ENCODE measurements at places on chromosomes 6 and 20.
A peak's percentile ranks its signal among the peaks of the same experiment; 100 is the strongest.

- peak; percentile 85 for DNase-seq
Observed at GRCh38 chr6:27495386-27496135, 22.7 kb upstream of the ZNF184 start.

- no peak for DNase-seq
Observed at GRCh38 chr6:138988469-138988834, 399 bp upstream of the REPS1 start.

DNA sequence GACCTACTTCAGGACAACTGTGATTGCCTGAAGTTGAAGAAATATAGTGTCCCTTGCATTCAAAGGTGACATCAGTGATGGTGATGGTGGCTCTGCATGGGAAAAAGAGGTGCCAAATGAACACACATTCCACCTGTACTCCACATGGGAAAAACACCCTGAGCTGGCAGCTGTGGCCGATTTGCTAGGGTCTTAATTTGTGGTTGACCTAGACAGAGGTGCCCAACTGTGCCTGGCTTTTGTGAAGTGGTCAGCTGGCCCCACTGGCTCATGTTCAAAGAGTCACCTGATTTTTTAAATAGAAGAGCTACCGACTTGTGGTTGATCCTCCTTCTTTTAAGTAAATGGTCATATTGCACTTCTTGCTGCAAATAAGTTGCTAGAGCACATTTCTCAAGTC is 7.6 kb upstream of the GCNT2 start:
- DNase-seq: no peak

- DNase-seq: no peak
Observed at GRCh38 chr6:127952176-127952575, 51.3 kb upstream of the THEMIS start.

DNA sequence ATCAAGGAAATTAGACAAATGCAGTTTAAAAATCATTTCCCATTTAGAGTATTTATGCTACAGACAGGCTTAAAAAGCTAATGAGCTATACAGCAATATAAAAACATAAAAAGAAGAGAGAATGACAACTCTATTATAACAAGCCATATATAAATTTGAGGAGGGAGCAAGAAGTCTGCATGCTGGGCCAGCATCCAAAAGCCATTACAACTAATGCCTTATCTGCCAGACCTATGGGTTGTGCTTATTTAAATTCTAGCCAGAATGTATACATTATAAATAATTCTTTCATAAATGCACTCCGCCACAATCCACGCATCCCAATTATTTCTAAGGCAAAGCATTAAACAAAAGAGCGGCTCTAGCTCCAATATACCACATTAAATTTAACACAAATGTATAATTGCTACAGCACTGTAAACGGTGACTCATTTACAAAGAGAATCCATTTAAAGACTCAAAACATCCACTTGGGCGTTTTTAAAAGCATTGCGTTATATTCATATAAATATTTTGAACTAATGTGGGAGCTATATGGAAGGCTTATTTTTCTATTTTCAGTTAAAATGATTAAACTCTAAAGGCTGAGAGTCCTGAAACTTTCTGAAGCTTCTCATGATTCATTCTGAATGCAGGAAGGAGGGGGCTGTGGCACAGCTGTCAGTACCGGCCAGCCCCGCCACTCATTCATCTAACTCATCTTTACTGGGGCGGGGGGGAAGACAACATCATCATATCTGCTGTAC is 37.7 kb upstream of the RAB22A start:
- no peak for DNase-seq

DNA sequence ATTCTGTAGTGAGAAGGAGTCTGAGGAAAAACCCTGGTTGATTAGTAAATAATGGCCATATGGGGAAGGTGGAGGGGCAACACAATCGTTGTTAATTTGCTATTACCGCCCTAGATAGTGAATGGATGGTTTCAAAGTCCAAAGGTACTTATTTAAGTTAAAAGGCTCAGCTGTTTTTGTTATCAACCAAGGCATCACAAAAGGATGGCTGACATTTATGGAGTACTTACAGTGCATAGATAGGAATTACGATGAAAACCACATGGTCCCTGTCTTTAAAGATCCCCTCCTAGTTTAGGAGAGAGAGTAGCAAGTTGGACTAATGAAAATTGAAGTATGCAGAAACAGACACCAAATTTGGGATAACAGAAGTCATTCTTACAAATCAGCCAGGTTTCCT is 319.6 kb downstream of the CDKAL1 start:
- no peak for DNase-seq

DNA sequence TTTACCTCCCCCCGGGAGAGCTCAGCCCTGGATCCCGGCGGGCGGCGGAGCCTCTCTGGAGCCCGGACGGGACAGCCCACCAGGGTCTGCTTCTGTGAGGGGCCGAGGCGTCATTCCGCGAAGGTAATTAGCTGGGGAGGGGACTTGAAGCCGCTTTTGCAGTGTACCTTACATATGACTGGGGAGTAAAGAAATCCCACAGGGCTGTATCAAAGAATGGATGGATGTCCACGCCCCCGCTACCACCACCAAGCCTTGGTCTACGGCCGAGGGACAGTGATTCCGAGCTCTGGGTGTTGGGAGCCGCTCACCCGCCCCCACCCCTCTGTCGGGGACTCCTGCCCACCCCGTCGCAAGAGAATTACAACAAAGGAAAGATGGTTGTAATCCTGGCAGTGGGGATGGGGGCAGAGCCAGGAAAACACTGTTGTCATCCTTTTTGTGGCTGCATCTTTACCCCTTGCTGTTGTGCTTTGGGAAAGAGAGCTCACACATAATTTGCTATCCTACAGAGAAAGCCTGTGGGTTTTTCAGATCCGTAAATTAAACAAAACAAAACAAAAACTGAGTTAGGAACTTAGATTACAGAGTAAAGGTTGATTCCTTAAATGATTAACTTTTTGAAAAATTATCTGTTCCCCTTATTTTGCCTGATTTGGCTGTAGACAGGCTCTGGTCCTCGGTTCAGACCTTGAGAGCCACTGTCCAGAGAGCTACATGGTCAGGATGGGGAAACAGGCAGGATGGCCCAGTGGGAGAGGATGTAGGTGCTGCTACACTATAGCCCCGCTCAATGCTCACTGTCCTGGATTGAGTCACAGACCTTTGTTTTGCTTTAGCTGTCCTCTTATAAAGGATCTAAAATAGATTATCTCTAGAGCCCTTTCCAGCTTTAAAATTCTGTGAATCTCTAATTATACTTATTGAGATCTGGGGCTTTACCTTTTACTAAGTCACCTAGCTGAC is 997 bp upstream of the FBXO30 start:
- DNase-seq: peak; percentile 52

DNA sequence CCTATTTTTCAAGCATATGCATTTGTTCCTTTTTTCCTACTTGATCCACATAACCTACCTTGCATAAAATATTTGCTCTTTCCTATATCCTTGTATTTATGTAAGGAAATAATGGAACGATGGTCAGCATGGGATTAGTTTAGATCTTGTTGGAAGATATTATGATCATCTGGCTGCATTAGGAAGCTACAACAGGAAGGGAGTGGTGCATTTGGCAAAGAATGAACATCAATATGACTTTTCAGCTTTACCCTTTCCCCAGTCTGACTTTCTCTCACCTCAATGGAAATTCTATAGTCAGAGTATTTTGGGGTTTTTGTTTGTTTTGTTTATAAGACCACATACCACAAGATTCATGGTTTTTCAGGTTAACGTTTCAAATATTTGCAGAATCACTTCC is 66.0 kb downstream of the HS3ST5 start:
- DNase-seq: no peak
